T-helper 2 cell (primary cell): ENCODE measurements at places on chromosomes 1 and 21.

DNA sequence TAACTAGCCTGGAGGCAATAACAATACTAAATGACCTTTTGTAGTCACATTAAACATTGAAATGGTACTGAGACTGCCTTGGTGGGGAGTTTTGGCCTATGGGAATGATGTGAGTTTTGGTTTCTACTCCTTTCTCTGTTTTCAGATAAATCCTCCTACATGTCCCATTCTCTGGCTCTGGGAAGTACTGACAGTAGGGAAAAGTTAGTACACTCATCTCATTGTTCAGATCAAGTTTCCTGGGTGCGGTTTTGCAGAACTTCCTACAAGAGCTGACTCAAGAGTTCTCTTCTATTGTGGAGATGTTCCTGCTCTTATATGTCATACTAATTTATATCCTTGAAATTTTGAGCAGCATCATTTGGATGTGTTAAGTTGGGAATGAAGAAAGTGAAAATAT is 74.2 kb upstream of the MACF1 start:
- no peak for DNase-seq

GRCh38 chr1:159707472-159708260 is 6.7 kb downstream of the CRP start:
- DNase-seq = no peak

GRCh38 chr1:28248273-28249012 is 10.9 kb upstream of the SESN2 start:
- peak; percentile 73 for DNase-seq

DNA sequence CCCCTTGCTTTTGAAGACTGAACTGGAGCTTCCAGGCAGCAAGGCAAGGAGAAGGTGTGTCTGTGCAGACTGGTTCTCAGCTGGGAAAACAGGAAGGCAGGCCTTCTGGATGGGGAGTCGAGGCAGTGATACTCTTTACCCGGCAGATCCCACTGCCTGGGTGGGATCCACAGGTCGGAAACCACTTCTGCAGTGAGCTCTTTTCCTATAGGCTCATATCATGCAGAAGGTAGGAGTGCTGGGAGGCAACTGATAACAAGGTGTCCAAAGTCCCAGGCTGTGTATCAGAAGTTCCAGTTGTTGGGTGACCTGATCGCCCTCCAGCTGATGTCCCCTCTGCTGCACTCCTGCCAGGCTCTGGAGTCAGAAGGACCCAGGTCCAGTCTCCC is 17.1 kb downstream of the ACOT11 start:
- no peak for DNase-seq

GRCh38 chr1:92567211-92567868 is 80.6 kb upstream of the GFI1 start:
- no peak for DNase-seq

- DNase-seq = no peak
These were observed 183.6 kb downstream of the HIVEP3 start for GRCh38 chr1:41735139-41735538.

- no peak for DNase-seq
These were observed 63.8 kb upstream of the ETS2 start for GRCh38 chr21:38741950-38742256.

DNA sequence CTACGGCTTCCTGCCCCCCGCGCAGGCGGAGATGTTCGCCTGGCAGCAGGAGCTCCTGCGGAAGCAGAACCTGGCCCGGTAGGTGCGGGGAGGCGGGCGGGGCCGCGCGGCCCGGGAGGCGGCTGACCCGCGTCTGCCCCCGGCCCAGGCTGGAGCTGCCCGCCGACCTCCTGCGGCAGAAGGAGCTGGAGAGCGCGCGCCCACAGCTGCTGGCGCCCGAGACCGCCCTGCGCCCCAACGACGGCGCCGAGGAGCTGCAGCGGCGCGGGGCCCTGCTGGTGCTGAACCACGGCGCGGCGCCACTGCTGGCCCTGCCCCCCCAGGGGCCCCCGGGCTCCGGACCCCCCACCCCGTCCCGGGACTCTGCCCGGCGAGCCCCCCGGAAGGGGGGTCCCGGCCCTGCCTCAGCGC is 16.6 kb downstream of the NOC2L start:
- DNase-seq = no peak
